Hypothalamus (tissue), 51 donors: ENCODE measurements at places on chromosomes 6 and 20.

DNA sequence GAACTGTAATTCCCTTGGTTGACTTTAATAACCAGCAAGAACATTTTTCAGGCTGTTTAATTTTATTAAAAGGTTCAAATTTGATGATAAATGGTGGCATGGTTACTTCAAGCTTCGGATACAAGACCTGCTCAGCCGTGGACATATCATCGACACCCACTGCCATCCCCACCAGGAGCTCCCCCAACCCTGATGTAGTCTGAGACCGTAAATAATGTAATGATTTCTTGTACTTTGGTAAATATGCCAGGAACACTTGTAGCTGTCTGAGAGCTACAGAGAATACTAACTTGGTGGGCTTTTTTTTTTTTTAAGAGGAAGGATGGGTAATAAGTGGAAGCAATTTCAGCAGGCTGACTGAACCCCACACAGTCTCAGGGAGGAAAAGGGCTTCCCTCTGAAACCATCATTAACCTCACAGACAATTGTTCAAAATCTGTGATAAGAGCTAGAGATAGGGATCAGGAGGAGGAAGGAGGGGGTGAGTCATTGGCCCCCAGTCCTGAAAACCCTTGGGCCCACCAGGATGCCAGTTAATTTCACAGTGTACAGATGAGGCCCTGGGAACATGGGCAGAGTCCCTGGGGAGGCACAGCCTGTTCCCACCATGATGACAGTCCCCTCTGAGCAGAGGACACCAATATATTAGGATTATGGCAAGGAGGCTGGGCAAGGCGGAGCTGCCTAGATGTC is 56.0 kb downstream of the APCDD1L start:
- DNase-seq = no peak

- no peak for DNase-seq
These were observed 32.7 kb downstream of the TOX2 start for GRCh38 chr20:43947316-43947710.

DNA sequence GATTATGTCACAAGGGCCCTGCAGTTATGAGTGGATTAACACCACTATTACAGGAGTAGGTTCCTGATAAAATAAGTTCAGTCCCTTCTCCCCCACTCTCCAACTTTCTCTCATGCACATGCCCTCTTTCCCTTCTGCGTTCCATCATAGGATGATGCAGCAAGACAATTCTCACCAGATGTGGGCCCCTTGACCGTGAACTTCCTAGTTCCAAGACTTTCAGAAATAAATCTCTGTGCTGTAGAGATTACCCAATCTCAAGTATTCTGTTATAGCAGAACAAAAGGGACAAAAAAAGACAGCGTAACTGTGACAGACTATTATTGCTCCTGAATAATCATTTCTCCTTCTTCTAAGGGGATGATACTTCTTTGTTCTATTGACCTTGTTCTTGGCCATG is 33.8 kb upstream of the TMEM244 start:
- DNase-seq = no peak

GRCh38 chr6:104896914-104897313 is 37.2 kb upstream of the HACE1 start:
- DNase-seq = no peak

DNA sequence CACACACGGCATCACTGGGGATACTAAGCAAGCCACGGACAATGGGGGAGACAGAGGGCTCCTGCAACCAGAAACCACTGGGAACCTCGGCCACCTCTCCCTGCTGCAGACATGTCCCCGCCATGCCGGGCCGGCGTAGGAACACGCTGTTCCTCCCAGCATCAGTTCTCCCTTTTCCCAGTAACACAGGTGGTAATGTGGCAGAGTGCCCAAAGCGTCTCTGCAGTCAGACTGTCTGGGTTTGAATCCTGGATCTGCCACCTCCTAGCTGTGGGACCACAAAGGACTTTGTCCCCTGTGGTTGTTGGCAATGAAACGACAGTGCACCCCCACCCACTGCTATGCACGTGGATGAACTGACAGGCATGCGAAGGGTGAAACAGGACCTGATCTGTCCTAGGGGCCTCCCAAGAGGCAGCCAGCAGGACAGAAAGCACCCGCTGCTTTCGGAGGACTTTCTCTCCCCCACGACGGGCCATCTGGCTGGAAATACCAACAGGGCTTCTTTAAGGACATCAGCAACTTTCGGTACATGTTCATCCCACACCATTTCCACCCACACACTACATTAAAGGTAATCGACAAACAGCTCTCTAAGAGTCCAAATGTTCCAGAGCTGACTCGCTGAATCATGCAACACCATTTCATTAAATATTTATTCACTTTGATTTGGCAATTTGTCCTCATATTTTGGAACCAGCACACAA is 74.1 kb downstream of the SULF2 start:
- no peak for DNase-seq

DNA sequence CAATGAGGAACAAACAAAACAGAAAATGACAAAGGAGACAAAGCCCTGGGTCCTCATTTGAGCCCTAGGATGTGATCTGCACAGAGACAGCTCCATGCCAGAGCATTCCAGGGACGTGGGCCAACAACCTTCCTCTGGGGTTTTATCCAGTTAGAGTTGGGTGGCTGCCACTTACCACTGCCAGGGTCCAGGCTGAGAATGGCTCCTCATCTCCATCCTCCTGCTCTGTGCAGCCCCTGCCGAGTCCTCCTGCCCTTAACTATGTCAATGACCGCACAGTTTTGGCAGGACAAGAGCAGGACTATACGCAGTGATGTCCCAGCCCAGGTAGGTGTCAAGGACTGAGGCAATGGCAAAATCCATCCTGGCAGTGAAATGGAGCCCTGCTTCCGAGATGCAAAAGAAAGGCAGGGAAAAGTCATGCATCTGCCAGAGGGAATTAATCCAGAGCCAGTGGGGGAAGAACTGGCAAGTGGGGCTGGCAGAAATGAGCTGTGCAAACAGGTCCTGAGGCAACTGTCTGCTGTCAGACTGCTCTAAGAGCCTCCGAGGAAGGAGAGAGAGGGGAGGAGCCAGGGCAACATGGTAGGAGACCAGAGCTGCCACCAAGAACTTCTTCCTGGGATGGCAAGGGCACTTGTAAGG is 449.4 kb downstream of the PTPRT start:
- peak; percentile 19 for DNase-seq

DNA sequence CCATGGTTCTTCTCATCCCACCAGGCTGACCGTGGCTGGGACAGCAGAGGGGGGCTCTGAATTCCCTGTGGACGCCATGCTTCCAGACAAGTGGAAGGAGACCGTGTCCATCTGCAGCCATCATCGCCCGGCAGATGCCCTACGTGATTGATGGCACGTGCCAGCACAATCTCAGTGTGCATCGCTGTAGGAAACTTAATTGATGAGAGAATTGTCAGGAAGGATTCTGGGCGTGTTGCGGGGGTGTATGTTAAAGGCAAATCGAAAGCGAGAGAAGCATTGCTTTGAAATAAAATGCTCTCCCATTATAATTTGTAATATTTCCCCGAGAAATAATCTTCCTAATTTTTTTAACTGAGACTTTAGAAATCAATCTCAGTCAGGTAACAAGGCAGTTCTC is 185.5 kb upstream of the CDH4 start:
- no peak for DNase-seq

DNA sequence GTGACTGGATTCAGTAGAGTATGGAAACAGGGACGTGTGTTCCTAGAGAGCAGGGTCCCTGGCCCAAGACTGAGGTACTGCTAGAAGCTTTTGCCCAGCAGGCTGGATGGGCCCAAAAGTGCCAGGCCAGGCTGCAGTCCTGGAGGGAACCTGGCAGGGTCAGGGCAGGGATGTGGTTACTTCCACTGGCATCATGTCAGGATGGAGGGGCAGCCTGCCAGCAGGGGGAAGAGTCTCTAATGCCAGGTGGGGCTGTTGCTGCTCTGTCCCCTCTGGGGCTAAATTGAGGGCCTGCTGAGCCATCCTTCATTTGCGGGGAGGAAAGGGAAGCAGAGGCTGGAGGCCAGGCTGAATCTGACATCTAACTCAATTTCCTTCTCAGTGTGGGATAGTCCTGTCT is 17.2 kb downstream of the ZDHHC14 start:
- DNase-seq = no peak

GRCh38 chr6:7129784-7130569 is 22.2 kb downstream of the RREB1 start:
- DNase-seq = no peak

DNA sequence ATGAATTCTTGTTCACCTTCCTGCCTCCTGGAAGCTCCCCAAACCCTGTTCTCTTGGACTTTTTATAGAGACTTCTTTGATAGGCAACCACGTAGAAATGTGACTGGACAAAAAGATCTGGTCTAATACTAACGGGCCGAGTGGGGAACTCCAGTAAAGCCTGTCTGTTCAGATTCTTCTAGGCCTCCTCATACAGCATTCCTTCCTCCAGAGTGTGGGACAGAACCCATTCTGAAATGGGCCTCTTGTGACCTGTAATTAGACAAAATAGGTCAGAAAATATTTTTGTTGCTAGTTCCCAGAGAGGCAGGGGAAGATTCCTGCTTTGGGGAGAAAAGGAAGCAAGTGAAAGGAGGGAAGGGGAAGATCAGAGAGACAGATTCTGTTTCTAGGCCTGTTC is 374.3 kb downstream of the CDH26 start:
- no peak for DNase-seq

- no peak for DNase-seq
These were observed 223.6 kb upstream of the RREB1 start for GRCh38 chr6:6884193-6884627.

- peak; percentile 42 for DNase-seq
These were observed 35.8 kb downstream of the SLC2A4RG start for GRCh38 chr20:63775096-63775978.

GRCh38 chr20:50398821-50399554 is 111.2 kb upstream of the PTPN1 start:
- DNase-seq = peak; percentile 28

GRCh38 chr20:45109634-45110033 is 5.3 kb downstream of the WFDC5 start:
- no peak for DNase-seq

- no peak for DNase-seq
These were observed 28.8 kb downstream of the GCM1 start for GRCh38 chr6:53119772-53120409.

DNA sequence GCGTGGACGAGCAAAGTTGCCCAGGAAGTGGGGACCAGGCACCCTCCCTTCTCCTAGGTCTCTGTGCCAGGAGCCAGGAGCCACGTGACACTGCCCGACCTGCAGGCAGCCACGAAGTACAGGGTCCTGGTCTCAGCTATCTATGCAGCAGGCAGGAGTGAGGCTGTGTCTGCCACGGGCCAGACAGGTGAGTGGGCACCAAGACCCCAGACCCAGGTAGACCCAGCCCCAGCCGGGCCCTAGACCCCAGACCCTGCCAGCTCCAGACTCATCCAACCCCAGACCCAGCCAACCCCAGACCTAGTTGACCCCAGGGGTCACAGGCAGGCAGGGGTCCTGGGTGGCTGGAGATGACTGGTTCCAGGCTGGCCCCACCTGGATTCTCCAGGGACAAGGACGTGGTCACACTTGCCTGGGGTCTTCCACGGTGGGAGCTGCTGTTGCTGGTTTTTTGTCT is 21.1 kb downstream of the COL20A1 start:
- DNase-seq = no peak

DNA sequence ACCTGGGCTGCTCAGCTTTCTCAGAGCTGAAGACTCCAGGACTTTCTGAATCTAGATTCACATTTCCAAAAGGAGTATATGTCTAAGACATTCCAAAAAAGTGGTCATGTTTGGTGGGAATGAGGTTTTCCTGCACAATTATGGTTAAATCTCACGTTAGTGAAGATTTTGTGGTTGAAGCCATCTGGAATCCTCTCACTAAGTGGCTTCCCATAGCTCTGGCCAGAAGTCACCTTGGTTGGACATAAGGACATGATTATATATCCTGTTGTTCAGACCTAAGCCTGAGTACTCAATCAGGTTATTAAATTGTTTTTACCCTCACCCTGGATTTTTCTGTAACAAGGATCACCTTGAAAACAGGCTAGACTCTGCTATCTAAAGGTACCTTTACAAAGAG is 176.1 kb upstream of the PLN start:
- no peak for DNase-seq

GRCh38 chr6:21908161-21908848 is 314.8 kb downstream of the SOX4 start:
- no peak for DNase-seq

DNA sequence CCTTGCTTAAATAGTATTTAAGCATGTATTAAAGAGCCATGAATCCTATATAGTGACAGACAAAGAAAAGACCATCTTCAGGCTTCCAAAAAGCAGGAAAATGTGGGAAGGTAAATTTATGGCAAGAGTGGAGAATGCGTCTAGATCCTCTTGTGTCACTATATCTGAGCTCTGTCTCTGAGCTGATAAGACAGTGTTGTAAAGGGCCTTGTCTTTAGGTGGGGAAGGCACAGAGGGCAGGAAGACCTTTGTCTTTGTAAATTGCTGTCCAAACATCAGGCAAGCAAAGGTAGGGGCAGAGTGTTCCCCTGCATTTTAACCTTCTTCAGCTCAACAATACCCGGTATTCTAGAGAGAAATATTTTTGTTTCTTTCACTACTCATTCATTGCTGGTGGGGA is 33.9 kb upstream of the MBOAT1 start:
- DNase-seq = no peak

DNA sequence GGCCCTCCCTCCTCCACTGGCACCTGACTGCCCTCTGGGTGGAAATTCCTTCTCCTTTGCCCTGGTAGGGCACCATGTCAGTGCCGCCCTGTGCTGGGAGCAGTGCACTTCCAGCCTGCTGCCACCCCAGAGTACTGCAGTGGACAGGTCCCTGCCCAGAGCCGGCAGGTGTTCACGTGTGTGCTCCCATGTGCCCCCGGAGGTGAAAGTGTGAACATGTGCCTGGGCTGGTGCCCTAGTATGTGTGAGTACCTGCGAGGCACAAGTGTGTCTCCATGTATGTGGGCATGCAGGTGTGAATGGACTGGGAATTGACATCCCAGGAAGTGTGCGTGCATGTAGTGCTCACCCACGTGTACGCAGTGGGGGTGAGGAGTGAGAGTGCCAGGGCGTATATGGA is 29.4 kb downstream of the SDCBP2 start:
- DNase-seq = no peak

DNA sequence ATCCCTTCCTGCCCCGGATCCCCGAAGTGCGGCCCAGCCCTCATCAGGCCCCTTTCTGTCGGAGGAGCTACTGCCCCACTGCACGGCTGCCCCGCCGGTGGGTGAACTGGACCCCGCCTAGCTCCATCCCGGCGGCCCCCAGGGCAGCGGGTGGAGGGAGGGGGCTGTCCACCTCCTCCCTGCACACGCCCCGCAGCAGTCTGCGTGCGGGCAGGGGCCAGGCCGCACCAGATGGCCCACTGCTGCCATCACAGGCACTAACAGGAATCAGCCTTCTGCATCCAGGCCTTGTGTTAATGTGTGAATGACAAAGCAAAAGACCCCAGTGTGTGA is 54.9 kb upstream of the UNC93A start:
- no peak for DNase-seq

- DNase-seq = no peak
These were observed 324.2 kb downstream of the TPBG start for GRCh38 chr6:82687855-82688254.

- no peak for DNase-seq
These were observed 44.4 kb downstream of the HDDC2 start for GRCh38 chr6:125257351-125257750.

GRCh38 chr20:48879612-48880245 is 41.8 kb upstream of the ARFGEF2 start:
- DNase-seq = no peak

GRCh38 chr6:13863699-13864155 is 49.4 kb upstream of the MCUR1 start:
- no peak for DNase-seq
